Lung microvascular endothelial cell (primary cell): ENCODE measurements at places on chromosomes 6 and 20.

DNA sequence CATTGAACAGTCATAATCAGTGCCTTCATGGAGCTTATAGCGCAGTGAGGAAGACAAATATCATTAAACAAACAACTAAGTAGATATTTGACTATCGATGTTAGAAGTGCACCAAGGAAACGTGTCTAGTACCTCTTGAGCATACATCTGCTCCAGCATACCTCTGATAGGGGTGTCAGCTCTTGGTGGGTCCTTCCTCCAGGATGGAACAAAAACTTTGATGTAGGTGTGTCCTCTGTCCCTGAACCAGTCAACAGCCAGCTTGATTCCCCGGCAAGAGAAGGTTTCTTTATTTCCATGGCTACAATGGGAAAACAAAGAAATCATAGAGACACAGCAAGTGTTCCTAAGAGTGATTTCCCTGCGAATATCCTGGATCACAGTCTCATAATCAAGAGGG is 23.1 kb downstream of the ZC3H12D start:
- DNase-seq, result no peak

GRCh38 chr20:24993337-24994185 is 1.0 kb upstream of the APMAP start:
- DNase-seq, result peak; percentile 65

DNA sequence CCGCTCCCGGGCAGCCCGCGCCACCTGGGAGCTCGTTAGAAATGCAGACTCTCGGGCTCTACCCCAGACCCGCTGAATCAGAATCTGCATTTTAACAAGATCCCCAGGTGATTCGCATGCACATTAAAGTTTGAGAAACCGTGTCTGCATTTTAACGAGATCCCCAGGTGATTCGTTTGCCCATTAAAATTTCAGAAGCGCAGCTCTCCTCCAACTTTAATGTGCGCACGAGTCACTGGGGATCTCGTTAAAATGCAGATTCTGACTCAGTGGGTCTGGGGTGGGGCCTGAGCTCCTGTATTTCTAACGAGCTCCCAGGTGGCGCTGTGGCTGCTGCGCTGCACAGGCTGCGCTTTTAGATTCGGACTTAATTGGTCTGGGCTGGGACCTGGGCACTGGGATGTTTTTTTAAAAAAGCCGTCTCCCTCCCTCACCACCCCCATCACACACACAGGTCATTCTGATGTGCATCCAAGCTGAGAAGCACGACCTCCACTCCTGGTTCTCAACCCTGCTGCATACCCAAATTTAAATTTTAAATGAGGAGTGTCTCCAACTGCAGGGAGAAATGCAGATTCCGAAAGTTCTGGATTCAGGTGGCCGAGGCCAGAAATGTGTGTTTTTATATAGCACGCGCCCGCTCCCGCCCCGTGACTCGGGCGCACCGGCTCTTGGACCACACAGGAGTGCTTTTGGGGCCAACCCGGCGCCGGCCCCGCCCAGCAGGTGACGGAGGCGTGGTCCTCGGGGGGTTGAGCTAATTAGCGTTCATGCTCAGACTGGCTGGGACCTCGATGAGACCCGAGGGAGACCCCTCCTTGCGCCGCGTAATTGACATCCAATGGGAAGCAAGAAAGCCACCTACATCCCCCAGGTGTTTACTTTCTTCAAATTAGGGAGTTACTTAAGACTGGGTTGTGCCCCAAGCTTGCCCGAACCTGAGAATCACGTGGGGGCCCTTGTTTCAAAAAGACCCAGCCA is 85.8 kb downstream of the ZFP64 start:
- peak; percentile 63 for DNase-seq

DNA sequence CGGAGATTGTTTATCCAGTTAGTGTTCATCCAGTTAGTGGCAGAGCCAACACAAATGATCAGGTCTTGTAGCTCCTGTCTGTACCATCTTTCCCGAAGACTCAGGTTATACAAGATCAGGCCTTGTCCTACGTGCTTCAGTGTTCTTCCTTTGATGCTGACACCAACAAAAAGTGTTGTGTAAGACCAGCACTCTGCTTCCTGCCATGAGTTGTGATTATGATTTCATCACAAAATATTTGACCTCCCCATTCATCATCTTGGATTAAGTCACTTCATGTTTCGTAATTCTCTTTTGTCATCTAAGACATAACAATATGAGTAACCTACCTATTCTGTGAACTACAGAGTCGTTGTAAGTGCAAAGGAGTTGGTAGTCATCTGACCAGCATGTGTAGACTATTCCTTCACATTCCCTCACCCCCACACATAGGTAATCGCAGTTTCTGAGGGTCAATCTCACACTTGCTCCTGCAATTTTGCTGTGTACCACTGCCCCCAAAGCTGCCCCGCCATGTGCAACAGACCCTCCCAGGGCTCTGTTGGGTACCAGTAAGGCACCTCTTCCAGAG is 135.6 kb upstream of the SLC22A23 start:
- peak; percentile 76 for DNase-seq

- DNase-seq, result no peak
These were observed 14.0 kb downstream of the PAQR8 start for GRCh38 chr6:52375780-52376556.

DNA sequence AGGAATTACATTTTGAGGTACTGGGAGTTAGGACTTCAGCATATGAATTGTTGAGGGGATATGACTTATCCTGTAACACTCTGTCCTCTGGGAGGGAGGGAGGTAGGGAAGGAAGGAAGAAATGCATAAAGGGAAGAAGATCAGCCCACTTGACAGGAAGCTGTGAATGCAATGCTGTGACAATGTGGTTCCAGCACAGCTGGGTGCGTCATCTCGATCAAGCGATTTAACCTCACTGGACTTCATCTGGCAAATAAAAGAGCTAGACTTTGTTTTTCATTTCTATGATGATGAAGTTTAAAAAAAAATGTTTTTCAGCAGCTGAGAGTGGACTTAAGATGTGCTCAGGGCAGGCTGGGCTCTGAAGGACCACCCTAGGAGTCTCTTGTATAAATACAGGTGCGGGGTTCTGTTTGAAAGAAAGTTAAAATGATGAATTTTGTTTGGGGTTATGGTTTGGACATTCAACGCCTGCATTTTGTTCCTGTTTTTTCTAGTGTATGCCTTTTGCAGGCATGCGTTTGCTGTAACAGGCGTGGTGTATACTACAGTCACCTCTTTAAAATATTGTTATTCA is 178.1 kb downstream of the RIMS1 start:
- no peak for DNase-seq
